ENCODE measurements at places on chromosomes 2 and 18.
A peak's percentile ranks its signal among the peaks of the same experiment; 100 is the strongest.

GRCh38 chr2:136486115-136486514 is 279.2 kb upstream of the THSD7B start:
- DNase-seq: no peak

GRCh38 chr2:1010415-1010930 is 59.8 kb downstream of the SNTG2 start:
- peak; percentile 24 for DNase-seq

DNA sequence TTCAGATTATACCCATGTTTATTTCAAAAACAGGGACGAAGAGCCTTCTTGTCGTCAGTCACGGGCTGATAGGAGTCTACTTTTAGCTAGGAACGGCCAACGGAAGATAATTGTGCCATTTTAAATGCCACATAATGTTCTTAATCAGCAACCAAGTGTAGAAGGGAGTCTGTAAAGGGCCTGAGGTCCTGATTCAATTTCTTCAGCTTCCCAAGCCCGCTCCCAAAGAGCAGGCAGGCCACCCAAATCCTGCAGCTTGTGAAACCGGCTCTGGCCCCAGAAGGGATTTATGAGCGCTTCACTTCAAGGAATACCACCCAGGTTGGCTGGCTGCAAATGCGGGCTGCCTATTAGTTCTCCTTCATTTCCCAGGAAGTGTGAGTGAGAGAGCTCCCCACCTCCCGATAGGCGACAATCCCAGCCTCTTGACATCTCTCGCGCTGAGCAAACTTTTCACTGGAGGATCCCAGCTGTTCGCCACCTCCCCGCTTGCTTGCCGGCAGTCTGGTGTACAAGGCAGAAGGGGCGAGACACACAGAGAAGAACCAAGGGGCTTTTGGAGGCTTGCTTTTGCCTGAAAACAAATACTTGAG is 272.9 kb downstream of the CDH20 start:
- DNase-seq: no peak

DNA sequence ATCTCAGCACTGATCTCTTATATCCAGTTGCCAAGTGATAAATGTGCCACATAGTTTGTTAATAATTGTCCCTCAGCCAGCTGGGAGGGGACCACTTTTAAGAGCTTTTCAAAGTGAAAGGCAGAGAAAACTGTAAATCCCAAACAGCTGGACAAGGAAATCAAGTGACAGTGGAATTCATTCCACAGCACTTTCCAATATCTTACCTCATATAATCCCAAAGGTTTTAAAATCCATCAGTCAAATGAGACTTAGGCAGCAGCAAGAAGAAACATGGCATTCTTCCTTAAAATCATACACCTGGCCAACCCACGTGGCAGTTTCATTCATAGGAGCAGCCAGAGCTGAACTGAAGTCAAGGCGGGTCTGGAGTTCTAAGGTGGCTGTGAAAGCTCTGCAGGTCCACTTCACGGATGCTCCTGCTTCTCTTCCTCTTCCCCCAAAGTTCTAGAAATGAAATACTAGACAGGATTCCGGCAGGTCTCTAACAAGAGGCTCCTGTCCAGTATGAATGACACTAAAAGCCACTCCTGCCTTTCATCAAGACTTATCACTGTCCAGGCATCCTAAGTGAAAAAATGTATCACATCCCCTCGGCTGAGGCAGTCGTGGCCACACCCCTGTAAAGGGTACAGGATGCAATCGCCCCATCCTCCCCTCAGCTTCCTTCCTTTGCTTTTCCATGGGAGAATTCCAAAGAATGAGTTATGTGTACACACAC is 190.4 kb upstream of the STK17B start:
- DNase-seq: no peak

DNA sequence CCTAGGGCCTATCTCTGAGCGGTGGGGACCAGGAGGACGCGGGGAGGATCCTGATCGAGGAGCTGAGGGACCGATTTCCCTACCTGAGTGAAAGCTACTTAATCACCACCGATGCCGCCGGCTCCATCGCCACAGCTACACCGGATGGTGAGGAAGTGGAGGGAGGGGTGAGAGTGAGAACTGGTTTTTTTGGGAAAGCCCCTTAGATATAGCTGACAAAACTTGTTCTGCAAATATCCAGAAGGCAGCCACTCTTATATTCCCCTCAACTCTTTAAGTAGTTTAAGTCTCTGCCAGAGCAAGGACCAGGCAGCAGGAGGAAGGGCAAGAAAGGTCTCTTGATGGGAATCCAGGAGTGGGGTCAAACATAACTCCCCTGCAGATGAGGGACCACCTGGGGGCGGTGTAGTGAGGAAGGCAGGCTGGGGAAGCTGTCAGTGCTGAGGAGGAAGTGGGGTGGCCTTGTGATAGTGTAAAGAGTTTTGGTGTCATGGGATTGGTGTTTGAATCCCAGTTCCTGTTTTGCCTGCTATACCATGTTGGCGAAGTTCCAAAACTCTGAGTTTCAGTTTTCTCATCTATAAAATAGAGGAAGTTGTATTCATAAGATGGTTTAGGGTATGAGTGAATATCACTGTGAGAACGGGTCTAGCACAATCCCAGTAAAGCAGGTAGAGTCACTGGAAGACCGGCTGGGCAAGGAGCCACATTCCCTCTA is 3.4 kb downstream of the NAGK start:
- DNase-seq: no peak

DNA sequence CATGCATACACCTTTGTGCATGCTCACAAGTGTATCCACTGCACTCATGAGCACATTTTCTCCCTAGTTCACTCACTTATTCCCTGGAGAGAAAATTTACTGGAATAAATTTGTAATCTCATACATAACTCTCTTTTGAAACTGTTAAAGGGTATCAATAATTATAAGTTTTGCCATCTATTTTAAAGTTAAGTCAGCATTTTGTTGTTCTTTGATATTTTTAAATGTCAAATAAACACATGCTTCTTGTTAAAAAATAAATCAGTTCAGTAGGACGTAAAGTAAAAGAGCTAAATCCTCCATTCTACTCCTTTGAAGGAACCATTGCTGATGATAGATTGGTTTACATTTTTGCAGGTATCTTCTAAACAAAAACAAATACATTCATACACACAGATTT is 522.1 kb downstream of the NR4A2 start:
- DNase-seq: no peak

GRCh38 chr2:239687441-239687840 is 286.6 kb upstream of the HDAC4 start:
- DNase-seq: no peak

Data from NCI-H1417 treated with DMSO at 0.1 percent for 48 hours (cell line).